ENCODE measurements at places on chromosomes 5 and 9. TPM values are rescaled to one million over a fixed set of nuclear protein-coding genes. Genes with fewer than 3 reads are reported as not detected.

Gene FBXL7
- polyA plus RNA-seq, result 6.3 TPM

- H3K36me3 ChIP-seq, result no peaks in the 10 kb centered on the region
- H3K4me1 ChIP-seq, result peaks cover 9% of the 10 kb centered on the region
- no peak overlapping the region for H3K4me3 ChIP-seq
- DNase-seq, result no peak
- no peaks in the 10 kb centered on the region for H3K27me3 ChIP-seq
- no peak overlapping the region for H3K27ac ChIP-seq
Measured at GRCh38 chr5:132467287-132467984, 23.1 kb downstream of the IRF1 start.

- no peak for DNase-seq
- H3K27ac ChIP-seq, result no peak overlapping the region
- H3K4me3 ChIP-seq, result no peak overlapping the region
Measured at GRCh38 chr9:106868565-106868964, 5.6 kb downstream of the ZNF462 start.

DNA sequence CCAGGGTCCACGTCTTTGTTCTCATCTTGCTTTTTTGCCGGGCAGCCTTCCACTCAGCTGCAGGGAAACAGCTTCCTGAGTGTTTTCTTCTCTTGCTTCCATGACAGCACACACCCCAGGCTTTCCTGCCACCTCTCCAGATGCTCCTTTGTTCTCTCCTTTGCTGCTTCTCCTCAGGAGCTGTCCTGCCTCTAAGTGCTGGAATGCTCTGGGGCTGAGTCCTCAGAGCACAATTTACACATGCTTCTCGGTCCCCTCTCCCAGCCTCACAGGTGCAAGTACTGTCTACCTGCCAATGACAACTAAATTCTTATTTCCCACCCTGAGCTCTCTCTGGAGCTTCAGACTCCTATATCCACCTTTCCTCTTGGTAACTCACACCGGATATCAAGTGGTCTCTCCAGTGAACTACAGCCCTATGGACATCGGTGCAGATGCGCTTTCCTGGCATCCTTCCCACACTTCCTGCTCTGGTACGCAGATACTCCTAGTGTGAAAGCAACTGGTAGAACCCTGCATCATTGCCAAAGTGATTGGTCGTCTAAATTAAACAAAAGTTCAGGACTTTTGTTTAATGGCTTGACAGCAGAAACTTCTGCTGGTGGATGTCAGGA is 13.4 kb upstream of the ACSL6 start:
- DNase-seq, result peak; percentile 37
- H3K27me3 ChIP-seq, result no peaks in the 10 kb centered on the region
- no peaks in the 10 kb centered on the region for H3K36me3 ChIP-seq
- no peak overlapping the region for H3K4me3 ChIP-seq

DNA sequence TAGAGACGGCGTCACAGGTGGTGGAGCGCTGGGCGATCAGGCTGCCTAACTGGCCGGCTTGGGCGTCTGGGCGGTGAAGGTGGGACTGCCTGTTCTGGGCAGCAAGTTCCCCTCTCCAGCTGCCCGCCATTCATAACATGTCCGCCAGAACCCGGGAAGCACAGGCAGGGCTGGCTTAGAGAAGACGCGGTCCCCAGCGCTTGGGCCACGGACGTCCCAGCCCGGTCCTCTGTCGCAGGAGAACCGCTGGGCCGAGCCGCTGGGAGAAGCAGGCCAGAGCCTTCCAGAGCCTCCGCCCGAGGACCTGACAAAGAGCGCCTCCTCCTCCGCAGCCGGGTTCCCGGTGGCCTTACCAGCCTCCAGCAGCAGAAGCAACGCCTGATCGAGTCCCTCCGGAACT is 15.2 kb upstream of the HAND1 start:
- H3K36me3 ChIP-seq, result no peaks in the 10 kb centered on the region
- no peaks in the 10 kb centered on the region for H3K4me1 ChIP-seq
- H3K27ac ChIP-seq, result no peak overlapping the region
- no peaks in the 10 kb centered on the region for H3K27me3 ChIP-seq
- no peak overlapping the region for H3K4me3 ChIP-seq

DNA sequence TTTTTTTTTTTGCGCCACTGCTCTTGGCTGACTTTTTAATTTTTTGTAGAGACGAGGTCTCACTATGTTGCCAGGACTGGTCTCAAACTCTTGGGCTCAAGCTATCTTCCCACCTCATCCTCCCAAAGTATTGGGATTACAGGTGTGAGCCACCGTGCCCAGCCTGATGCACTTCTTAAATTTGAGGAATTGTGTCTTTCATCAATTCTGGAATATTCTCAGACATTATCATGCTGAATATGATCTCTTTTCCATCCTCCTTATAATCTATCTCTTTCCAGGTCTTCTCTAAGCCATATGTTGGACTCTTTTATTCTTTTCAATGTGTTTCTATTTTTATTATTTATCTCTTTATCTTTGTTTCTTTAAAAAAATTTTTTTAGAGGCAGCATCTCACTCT is 196.2 kb upstream of the IER5L start:
- H3K4me3 ChIP-seq, result no peak overlapping the region
- H3K27ac ChIP-seq, result no peak overlapping the region
- H3K4me1 ChIP-seq, result no peaks in the 10 kb centered on the region
- H3K36me3 ChIP-seq, result no peaks in the 10 kb centered on the region
- DNase-seq, result no peak

DNA sequence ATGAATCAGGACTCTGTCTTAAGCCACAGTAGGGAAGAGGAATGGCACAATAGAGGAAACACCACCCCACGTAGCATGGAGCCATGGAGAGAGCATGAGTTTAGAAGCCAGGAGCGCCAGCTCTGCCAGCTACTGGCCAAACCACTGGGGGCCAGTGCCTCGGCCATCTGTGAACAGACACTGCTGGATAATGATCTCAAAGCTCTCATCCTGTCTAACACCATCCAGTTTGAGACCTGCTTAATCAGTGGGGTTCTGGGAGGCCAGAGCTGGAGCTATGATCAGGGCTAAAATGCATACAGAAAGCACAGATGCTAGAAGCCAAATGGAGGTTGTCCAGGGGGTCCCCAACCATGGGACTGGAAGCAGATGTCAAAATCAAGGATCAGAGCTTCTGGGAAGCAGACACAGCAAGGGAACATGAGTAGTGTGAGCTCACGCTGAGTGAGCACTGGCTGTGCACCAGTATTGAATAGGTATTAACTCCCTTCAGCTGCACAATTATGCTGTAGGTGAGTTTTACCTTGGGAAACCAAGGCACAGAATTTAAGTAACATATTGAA is 92.7 kb downstream of the KCNIP1 start:
- H3K27me3 ChIP-seq, result no peaks in the 10 kb centered on the region
- peak; percentile 67 for DNase-seq
- H3K4me1 ChIP-seq, result peaks cover 14% of the 10 kb centered on the region
- peak overlapping the region; percentile 71 for H3K27ac ChIP-seq
- H3K36me3 ChIP-seq, result no peaks in the 10 kb centered on the region
- H3K4me3 ChIP-seq, result no peak overlapping the region

- no peaks in the 10 kb centered on the region for H3K4me1 ChIP-seq
- no peaks in the 10 kb centered on the region for H3K27me3 ChIP-seq
- no peak overlapping the region for H3K4me3 ChIP-seq
- no peak for DNase-seq
Measured at GRCh38 chr5:151724360-151724759, 34.1 kb downstream of the ATOX1 start.

Gene FBN2
- polyA plus RNA-seq, result 2.2 TPM

DNA sequence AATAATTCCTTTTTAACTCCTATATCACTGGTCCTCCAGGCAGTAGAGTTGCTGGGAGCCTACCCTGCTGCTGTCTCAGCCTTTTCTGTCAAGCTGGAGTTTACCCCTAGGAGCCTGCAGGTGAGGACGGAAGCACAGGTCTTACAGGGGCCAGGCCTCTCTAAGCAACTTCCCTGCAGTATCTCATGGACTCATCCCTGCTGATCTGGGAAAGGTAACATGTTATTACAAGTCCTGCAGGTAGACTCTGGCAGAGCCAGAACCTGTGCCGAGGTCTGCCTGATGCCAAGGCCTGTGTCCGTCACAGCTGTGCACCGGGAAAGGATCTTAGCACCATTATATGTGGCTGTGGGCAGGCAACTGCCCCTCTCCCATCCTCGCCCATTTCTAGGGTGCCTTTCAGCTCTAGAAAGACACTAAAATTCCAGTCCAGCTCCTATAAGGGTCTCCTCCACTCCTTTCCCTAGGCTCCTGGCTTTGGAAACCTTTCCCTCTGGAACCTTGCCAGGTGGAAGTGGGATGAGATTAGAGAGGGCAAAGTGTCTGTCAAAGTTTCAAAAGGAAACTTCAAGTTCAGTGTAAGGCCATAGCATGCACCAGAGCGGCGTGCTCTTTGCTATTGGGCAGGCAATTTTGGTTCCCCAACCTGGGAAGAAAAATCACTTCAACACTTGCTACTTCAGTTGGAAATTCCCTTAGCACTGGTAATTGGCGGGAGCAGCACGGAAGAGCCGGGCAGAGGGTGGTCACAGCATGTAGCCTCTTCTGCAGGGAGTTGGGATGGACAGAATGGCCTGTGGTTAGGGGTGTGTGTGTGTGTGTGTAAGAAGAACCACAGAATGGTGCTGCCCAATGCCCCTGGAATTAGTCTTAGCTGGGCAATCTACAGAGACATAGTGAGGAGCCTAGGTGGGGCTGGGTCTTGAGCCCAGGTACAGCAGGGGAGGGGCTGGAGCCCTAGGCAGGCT is 17.5 kb downstream of the TMEM171 start:
- H3K27me3 ChIP-seq, result no peaks in the 10 kb centered on the region
- peaks cover 2% of the 10 kb centered on the region for H3K4me1 ChIP-seq
- no peak for DNase-seq
- H3K36me3 ChIP-seq, result no peaks in the 10 kb centered on the region
- H3K4me3 ChIP-seq, result no peak overlapping the region

GRCh38 chr5:143140492-143141203 is 262.8 kb downstream of the NR3C1 start:
- peaks cover 5% of the 10 kb centered on the region for H3K4me1 ChIP-seq
- H3K27ac ChIP-seq, result no peak overlapping the region
- no peak overlapping the region for H3K4me3 ChIP-seq
- H3K27me3 ChIP-seq, result no peaks in the 10 kb centered on the region
- peaks cover 11% of the 10 kb centered on the region for H3K36me3 ChIP-seq
- no peak for DNase-seq

Gene NR4A3
- 2.1 TPM for polyA plus RNA-seq

DNA sequence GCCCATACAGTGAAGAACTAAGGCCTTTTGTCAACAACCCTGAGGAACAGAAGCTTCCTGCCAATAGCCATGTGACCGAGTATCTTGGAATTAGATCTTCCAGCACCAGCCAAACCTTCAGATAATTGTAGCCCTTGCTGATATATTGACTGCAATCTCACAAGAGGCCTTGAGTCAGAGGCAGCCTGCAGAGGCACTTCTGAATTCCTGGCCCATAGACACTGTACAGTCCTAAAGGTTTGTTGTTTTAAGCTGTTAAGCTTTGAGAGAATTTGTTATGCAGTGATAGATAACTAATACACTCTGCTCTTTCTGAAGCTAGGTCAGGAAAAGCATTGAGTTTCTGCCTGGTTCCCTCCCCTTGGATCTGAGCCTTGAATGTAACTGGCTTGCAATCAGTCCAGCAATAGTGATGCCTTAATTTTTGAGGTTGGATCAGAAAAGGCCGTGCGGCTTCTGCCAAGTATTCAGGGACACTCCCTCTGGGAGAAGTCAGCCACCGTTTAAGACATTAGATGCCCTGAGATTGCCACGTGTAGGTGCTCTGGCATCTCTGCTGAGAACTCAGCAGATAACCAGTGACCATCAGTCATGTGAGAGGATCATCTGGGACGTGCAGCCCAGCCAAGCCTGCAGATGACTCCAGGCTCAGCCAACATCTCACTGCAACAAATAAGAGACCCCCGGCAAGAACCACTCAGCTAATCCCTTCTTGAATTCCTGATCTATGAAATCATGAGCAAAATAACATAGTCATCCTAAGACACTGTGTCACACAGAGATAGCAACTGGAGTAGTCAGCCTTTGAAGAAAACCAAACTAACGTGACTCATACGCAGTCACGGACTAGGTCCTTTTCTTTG is 126.8 kb upstream of the STC2 start:
- no peak overlapping the region for H3K27ac ChIP-seq
- H3K4me1 ChIP-seq, result 0 out of 2 replicates have a peak, but pooled peaks cover 5% of the 10 kb centered on the region
- H3K27me3 ChIP-seq, result no peaks in the 10 kb centered on the region
- no peak for DNase-seq
- H3K36me3 ChIP-seq, result no peaks in the 10 kb centered on the region
- H3K4me3 ChIP-seq, result no peak overlapping the region

DNA sequence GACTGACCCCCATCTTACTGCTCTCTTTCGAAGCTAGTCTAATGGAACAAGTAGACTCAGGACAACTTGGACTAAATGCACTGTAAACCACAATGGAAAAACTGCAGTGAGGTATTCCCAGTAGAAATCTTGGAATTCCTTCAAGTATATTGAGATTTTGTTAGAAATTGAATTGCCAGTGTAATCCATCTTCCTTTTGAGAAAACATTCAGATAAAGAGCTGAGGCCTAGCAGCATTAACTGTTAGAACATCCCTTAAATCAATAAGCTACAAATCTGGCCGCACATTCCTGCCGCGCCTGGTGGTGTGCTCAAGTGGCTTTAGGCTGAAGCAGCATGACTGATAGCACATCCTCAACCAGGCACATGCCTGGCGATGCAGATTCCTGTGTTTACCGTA is 29.3 kb downstream of the PPIC start:
- no peak overlapping the region for H3K4me3 ChIP-seq
- H3K36me3 ChIP-seq, result peaks cover 14% of the 10 kb centered on the region
- H3K27me3 ChIP-seq, result no peaks in the 10 kb centered on the region
- H3K27ac ChIP-seq, result no peak overlapping the region
- DNase-seq, result no peak

Gene CSF1R
- polyA plus RNA-seq, result 0.25 TPM

Gene DPYSL3
- polyA plus RNA-seq, result 123 TPM

GRCh38 chr5:6943197-6944112 is 230.2 kb downstream of the TENT4A start:
- no peaks in the 10 kb centered on the region for H3K4me1 ChIP-seq
- H3K4me3 ChIP-seq, result no peak overlapping the region
- no peak overlapping the region for H3K27ac ChIP-seq
- DNase-seq, result no peak
- H3K27me3 ChIP-seq, result no peaks in the 10 kb centered on the region

Gene NUTM2G
- not detected for polyA plus RNA-seq

- peak within 1 kb of the TSS; percentile 26 for H3K4me3 ChIP-seq
- H3K4me1 ChIP-seq, result no peaks in the 10 kb centered on the region
- H3K27ac ChIP-seq, result no peak within 1 kb of the TSS
- no peaks in the 10 kb centered on the region for H3K36me3 ChIP-seq
Measured at GRCh38 chr9:98708933-98709911, at the start of gene GABBR2. TSS of gene GABBR2 (minus strand) at chr9:98708935. CDS start at chr9:98708737, 198 bp downstream.

Measured in SK-N-SH (cell line).